Activated CD8-positive, alpha-beta T cell treated with anti-CD3 and anti-CD28 coated beads, Interleukin-2, amount 10 ng/mL, durations not matched to agents 7 days and 5 days (primary cell): ENCODE measurements at places on chromosomes 6 and 20.

GRCh38 chr6:150156460-150156859 is 13.6 kb downstream of the PPP1R14C start:
- no peak for DNase-seq

DNA sequence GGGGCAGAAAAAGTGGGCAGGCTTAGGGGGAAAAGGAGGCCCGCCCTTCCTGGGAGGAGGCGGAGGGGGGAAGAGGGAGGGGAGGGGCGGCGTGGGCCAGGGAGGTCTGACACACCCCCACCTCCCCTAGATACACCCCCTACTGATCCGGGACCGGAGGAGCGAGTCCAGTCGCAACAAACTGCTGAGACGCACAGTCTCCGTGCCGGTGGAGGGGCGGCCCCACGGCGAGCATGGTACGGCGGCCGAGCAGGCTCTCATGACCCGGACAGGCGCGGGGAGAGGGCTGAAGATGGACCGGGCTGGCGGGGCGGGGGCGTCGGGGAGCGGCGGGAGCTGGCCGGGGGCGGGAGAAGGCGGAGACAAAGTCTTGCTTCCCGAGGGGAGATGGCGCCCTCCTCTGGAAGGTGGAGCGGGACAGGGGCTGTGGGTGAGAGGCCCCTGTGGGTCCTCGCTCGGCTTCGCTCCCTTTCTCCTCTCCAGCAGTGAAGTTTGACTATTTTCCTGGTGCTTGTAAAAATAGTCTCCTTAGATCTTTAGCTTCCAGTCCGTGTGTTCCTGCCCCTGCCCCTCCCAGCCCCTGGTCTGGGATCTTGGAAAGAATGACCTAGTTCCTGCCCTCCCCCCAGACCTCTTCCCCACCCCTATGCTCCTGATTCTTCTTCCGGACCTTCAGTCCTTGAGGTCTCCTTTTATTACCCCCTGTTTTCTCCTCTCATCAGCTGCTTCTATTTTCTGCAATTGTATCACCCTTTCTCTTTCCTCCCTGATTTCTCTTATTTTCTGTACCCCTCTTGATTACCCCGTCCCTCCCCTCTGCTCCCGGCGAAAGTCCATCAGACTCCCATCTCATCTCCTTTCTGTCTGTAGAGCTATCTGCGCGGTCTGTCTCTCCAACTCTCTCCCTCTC is 6.1 kb downstream of the SYNGAP1 start:
- peak; percentile 88 for DNase-seq

- DNase-seq: no peak
These were observed 35.1 kb downstream of the RGS17 start for GRCh38 chr6:153096031-153096430.

DNA sequence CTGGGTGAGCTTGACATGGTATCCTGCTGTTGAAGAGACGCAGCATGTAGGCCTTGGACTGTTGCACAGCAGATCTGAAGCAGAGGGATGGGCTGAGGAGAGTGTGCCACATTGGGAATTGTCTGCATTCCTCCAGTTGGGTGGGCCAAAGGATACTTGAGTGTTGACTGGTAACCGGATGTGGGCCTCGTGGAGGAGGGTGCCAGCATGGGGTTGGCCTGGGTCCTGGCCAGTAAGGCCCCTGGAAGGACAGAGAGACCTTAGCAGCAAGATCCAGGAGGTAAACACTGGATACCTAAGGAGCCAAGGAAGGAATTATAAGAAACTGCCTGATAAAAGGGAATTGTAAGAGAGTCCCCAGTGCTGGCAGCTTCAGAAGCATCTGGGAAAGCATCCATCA is 76.9 kb downstream of the FIG4 start:
- DNase-seq: no peak

GRCh38 chr6:101537753-101538316 is 144.3 kb downstream of the GRIK2 start:
- no peak for DNase-seq

GRCh38 chr20:45361793-45362192 is 1.2 kb upstream of the SYS1 start:
- DNase-seq: no peak

DNA sequence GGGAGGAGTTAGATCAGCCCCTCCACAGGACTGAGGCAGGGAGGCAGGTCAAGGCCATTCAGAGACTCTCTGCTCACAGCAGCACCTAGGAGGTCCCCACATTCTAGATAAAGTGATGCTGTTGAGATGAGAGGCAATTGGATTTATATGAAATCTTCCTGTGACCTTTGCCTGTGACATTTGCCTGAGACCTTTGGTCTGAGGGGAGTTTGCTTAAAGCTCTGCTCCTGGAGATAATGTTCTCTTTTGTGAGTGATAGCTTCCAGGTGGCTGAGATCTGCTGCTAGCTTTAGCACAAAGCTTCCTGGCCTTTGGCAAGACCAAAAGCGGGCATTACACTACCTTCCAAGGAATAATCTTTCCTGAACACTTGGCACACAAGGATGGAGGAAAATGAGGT is 43.3 kb downstream of the TMEM244 start:
- no peak for DNase-seq

- DNase-seq: no peak
These were observed 109.0 kb upstream of the SUPT3H start for GRCh38 chr6:45486736-45487135.
